ENCODE measurements at places on chromosomes 5 and 9.

DNA sequence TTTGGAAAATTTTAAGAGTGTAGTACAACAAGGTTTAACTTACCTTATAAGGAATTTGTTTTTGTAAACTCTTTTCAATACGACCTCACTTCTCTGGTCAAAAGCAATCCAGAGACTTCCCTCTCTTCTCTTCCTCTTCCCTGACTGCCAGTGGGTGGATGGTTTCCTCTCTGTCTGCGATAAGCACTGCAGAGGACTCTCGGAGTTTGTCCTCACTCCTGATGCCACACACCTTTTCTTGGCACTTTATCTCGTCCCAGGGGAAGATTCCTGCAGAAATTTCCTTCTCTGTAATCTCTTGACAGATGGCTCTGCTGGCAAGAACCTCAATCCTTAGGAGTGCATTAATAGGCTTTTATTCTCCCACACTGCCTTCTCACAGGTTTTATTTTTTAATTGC is 641.6 kb downstream of the NR2F1-AS1 start:
- no peak for DNase-seq

GRCh38 chr5:75235711-75236110 is 967 bp downstream of the ANKRD31 start:
- no peak for DNase-seq

- DNase-seq: no peak
Measured at GRCh38 chr5:670396-671270, 22.5 kb downstream of the TPPP start.

GRCh38 chr5:1343931-1344901 is 683 bp downstream of the CLPTM1L start:
- no peak for DNase-seq
